Activated naive CD8-positive, alpha-beta T cell treated with anti-CD3 and anti-CD28 coated beads for 36 hours (primary cell): ENCODE measurements at places on chromosomes 4 and X.

DNA sequence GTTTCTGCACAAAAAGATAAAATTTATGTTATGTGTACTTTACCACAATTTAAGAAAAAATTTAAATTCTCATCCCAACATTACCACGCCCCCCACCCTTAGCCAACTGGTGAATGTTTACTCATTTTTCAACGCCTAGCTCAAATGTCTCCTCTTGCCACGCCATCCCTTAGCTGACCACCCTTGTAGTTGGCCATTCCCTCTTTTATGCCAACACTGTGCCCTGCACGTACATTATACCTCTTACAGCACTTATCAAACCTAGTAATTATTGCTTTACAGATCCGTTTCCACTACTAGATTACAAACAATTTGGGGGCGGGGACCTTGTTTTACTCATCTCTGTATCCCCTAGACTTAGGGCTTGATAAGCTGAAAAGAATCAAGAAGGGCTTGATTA lies 644 bp downstream of the ERCC6L start:
- DNase-seq: no peak

- DNase-seq: no peak
Observed at GRCh38 chr4:108903464-108904221, 140.8 kb upstream of the ETNPPL start.

DNA sequence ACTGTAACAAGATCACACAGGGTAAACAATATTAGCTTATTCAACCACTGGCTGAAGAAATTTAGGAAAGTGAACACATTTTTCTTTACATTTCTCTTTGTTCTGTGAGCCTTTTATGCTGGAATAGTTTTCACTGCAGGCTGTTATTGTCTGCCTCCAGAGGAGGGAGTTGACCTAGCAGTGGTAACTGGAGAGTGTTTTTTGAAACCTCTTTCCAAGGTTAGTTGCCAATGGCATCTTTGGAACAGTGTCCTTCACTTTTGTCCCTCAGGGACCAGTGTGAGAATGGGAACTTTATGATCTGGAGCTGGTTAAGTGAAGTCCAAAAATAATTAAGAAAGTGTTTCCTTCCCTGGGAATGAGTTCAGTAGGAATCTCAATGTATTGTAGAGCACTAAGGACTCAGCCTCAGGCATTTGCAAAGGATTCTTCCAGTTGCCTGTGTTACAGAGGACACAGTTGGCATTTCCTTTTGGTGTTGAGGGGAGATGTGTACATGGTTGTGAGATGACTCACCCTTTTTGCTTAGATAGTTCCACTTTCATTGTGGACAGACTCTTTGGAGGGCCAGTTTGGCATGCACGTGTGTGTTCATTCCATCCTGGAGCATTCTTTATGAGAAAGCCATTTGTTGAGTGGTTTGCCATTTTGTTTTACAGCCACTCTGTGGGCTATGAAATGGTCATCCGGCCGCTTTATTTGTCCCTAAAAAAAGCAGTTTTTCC lies 61.3 kb downstream of the AR start:
- no peak for DNase-seq

DNA sequence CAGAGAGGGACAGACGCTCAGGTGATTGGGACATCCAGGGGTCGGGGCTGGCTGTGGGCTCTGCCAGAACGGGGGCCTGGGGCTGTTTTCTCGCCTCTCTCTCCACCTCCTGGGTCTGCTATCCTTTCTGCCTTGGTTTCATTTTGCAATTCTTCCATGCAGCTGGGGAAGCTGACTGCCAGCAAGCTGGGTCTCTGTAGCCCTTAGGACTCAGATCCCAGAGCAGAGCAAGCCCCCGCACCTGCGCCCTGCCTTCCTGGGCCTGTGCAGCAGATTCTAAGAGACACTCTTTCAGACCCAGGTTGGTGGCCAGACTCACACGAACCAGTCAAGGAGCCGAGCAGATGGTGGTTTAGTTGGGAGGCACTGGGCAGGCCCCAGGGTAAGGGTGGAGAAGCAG lies 59.1 kb upstream of the GRPEL1 start:
- DNase-seq: no peak

DNA sequence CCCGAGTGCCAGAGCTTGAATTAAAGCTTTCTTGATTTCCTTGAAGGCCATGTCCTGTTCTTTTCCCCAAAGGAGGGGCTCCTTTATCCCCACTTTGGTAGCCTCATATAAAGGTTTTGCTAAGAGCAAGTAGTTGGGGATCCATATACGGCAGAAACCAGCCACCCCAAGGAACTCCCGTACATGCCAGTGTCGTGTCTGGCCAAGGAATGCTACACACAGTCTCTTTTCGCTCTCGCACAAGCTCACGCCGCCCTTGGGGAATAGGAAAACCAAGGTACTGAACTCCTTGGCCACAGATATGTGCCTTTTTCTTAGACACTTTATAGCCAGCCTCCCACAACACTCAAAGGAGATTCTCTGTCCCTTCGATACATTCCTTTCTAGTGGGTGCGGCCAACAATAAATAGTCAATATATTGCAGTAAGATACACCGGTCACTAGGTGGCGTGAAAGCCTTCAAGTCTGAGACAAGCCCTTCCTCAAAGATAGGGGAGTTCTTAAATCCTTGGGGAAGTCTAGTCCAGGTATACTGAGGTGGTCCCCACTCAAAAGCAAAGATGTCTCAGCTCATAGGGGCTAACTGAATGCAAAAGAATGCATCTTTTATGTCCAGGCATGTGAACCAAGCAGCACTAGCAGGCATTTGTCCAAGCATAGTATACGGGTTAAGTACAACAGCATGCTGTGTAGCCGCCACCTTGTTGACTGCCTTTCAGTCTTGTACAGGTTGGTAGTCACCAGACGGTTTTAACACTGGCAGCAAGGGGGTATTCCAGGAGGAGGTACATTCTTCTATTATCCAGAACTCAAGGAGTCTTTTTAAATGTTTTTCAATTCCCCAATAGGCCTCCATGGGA lies 57.8 kb upstream of the XAGE1B start:
- DNase-seq: no peak

DNA sequence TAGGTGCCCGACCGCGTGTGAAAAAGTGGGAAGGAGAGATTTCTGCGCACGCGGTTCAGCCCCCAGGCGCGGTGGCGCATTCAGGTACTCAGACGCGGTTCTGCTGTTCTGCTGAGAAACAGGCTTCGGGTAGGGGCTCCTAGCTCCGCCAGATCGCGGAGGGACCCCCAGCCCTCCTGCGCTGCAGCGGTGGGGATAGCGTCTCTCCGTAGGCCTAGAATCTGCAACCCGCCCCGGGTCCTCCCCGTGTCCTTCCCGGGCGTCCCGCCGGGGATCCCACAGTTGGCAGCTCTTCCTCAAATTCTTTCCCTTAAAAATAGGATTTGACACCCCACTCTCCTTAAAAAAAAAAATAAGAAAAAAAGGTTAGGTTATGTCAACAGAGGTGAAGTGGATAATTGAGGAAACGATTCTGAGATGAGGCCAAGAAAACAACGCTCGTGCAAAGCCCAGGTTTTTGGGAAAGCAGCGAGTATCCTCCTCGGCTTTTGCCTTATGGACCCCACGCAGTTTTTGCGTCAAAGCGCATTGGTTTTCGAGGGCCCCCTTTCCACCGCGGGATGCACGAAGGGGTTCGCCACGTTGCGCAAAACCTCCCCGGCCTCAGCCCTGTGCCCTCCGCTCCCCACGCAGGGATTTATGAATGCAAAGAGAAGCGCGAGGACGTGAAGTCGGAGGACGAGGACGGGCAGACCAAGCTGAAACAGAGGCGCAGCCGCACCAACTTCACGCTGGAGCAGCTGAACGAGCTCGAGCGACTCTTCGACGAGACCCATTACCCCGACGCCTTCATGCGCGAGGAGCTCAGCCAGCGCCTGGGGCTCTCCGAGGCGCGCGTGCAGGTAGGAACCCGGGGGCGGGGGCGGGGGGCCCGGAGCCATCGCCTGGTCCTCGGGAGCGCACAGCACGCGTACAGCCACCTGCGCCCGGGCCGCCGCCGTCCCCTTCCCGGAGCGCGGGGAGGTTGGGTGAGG lies 3.7 kb downstream of the SHOX start:
- DNase-seq: no peak

GRCh38 chrX:103817502-103817901 lies 14.6 kb downstream of the RAB9B start:
- no peak for DNase-seq

- no peak for DNase-seq
Observed at GRCh38 chrX:2693113-2694002, 2.3 kb downstream of the CD99 start.

DNA sequence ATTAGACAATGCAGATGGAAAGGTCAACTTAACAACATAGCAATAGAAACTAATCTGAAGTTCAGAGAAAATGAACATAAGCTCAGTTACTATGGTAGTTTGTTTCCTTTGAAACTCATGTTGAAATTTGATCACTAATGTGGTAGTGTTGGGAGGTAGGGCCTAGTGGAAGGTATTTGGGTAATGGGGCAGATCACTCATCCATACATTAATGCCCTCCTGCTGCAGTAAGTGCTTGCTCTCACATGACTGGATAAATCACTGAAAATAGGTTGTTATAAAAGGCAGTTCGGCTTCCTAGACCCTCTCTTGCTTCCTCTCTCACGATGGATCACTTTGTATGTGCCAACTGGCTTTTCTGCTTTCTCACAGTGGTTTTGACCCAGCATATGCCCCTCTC lies 567.4 kb upstream of the GALNT7 start:
- no peak for DNase-seq

DNA sequence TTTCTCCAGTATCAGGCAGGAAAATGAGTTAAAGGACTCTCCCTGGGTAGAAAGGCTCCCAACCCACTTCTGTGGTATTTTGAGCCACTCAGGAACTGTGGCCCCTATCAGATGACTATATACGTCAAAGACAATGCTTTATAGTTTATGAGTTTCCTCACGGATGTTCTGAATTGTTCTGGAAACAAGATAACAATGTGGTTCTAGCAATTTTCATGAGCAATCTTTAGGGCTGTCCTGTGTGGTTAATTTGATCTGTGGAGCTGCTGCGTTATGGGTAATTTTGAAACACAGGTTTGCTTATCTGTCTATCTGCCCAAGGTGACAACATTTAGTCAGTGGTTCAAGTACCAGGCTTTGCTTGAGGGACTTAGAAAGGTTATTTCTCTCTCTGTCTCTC lies 46.7 kb upstream of the IL2 start:
- no peak for DNase-seq

GRCh38 chrX:103446665-103447302 lies 70.4 kb downstream of the BEX3 start:
- no peak for DNase-seq

DNA sequence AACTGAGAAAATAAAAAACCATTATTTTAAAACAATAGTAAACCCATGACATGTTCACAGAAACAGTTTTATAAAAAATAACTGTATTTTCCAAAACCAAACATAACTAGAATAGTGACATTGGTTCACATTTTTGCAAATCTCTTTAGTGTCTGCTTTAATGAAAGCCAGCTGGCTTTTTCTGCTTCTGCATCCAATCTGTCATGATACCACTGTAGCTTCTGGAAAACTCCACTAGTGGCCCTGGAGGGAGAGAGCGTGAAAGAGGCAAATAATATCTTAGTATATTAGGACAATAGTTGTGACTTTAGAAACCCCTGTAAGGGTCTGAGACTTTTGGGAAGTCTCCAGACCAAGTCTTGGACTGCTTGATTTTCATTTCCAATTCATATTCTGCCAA lies 31.1 kb downstream of the FGFBP1 start:
- DNase-seq: no peak

DNA sequence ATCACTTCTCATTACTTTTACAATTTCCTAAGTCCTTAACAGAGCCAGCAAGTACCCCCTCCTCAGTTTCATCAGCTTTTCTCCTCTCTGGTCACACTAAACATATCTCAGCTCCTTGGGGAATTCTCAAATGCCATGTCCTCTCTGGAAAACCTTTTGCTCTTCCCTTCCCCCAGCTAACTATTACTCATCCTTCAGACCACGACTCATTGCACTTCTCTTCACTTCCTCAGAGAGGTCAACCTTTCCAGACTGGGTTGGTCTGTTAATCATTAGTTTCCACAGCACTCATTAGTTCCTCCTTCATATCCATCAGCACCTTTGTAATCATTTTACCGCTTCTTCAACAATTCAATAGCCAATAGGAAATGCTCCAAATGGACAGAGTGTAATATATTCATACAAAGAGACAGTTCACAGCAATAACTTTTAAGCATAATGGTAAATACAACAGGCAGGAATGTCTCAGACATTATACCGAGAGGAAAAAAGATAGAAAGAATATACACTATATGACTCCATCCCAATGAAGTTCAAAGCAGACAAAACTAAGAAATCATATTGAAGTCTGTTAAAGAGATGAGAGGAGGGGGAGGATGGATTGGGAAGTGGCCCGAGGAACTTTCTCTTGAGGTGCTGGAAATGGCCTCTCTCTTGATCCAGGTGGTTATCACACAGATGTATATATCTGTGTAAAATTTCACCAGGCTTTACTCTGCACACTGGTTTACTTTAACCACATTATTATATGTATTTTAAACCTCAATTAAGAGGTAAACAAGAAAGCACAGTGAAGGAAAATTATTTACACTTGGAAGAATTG lies 39.6 kb downstream of the DDX60L start:
- DNase-seq: no peak

DNA sequence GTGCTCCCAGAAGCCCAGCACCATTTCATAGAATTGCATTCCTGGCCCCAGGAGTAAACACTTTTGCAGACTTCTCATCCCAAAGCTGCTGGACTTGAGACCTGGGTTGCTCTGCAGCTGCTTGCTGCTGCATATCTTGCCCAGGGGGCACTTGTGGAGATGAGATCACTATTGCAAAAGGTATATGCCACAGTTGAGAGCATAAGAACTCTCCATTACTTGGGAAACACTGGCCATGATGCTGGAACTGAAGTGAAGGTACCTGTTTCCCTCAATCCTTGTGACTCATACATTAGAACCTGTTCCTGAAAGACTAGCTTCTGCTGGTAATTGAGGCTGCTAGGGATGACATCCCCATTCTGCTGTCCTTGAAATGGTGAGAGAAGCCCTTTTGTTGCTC lies 43.1 kb upstream of the WDR1 start:
- DNase-seq: no peak

GRCh38 chrX:18941896-18942295 lies 42.0 kb downstream of the PHKA2 start:
- no peak for DNase-seq

- no peak for DNase-seq
Observed at GRCh38 chr4:110514889-110515479, 39.0 kb downstream of the ENPEP start.

DNA sequence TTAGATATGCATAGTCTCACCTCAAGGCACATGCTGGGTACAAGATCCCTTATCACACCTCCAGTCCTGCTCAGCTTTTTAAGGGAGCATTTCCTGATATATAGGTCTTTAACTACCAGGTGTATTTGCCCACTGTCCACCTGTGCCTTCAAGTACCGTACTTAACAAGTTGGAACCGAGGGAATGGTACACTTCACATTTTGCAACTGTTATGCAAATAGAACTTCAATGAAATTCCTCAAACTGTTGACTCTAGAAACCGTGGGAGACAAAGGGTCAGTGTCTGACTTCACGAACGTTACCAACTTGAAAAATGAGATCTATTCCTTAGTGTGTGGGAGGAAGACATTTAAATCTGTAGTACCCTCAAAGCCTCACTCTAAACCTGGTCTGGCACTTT lies 5.2 kb downstream of the TRIM2 start:
- DNase-seq: no peak
